ENCODE measurements at places on chromosomes 3 and 15.

- DNase-seq = no peak
Measured at GRCh38 chr15:62343397-62343796, 178.3 kb upstream of the C2CD4B start.

DNA sequence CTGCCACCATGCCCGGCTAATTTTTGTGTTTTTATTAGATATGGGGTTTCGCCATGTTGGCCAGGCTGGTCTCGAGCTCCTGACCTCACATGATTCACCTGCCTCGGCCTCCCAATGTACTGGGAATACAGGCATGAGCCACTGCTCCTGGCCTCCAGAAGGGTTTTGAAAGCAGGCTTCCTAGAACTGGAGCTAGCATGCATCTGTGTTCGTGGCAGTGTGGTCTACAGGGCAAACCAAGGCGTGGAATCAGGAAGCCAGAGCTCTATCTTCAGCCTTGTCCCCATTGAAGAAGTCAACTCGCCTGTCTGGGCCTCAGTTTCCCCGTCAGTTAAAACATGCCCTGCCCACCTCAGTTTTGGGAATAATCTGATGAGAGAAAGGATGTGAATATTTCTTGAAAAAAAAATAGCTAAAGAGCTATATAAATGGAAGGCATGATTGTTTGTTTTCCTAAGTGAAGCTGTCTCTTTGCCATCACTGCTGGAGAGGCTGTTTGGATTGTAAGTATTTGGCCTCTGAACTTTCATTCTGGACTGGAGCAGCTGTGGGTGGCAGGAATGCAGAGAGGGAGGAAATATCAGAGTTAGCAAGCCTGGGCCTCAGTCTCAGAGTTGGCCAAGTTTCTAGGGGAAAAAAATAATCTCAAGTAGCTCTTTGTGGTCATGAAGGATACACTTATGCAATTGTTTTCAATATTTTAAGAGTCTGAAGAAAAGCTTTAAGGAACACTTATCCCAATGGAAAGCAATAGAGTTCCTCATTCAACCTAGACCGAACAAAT lies 36.5 kb upstream of the UACA start:
- no peak for DNase-seq

DNA sequence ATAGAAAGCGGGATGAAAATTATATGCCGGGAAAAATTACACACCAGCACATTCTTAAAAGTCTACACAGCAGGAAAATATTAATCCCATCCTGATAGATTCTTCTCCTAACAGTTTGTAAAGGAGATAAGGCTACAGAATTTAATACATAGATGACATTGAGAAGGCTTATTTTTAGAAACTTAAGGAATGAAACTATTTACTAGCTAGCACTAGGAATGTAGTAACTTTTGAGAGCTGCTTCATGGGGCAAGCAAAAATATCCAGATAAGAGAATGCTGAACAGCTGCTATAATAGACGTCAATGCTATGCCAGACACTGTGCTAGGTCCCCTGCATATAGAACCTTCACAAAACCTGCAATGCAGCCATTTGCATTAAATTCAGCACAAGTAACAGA lies 912.7 kb upstream of the NR2F2 start:
- DNase-seq = no peak

DNA sequence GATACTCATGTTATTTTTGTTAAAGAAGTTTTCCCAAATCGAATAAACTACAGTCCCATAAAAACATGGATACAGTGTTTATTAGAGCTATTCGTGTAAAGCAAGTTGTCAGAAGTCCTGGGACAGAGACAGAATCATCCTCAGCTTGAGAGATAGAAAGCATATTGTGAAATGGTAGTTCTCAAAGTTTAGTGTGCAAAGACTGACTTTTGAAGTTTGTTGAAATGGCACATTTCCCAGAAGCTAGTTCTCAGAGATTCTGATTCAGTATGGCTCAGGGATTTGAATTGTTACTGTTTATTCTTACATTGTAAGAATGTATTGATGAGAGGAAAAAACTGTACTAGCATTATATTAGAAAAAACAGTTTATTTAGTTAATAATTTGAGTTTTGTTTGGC lies 22.1 kb downstream of the GABRR3 start:
- DNase-seq = peak; percentile 26

- DNase-seq = peak; percentile 53
Measured at GRCh38 chr15:69976366-69976994, 121.2 kb downstream of the TLE3 start.

DNA sequence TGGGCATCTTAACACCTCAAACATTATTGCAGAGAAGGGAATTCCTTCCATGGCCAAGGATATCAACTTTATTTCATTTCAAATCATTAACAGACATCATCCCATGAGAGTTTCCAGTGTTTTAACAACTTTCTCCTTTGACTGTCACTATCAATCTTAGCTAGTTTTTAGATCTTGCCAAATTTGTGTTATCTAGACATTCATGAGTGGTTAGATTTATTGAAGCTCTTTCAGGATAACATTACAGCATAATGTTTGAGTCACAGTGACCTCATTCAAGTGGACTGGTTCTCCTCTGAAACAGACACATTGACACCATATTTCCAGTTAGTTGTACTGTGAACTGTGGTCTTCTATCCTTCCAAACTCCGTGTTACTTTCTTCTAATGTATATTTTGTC lies 8.6 kb upstream of the TNFAIP8L3 start:
- no peak for DNase-seq

DNA sequence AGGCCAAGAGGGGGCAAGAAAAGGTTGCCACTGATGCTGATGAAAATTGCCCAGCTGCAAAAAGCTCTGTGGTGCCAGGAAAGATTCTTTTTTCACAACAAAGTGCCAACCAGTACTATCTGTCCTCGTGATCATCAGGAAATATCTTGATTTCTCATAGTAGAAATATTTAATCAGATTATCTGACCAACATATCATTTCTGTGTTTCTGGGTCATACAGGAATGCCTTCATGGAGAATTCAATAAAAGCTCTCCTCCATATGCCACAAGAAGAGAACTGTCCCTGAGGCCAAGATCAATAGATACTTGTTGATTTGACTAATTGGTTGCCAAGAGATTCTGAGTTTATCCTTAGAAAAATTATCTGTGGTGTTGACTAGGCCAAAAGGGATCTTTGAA lies 63.5 kb downstream of the FSIP1 start:
- no peak for DNase-seq

DNA sequence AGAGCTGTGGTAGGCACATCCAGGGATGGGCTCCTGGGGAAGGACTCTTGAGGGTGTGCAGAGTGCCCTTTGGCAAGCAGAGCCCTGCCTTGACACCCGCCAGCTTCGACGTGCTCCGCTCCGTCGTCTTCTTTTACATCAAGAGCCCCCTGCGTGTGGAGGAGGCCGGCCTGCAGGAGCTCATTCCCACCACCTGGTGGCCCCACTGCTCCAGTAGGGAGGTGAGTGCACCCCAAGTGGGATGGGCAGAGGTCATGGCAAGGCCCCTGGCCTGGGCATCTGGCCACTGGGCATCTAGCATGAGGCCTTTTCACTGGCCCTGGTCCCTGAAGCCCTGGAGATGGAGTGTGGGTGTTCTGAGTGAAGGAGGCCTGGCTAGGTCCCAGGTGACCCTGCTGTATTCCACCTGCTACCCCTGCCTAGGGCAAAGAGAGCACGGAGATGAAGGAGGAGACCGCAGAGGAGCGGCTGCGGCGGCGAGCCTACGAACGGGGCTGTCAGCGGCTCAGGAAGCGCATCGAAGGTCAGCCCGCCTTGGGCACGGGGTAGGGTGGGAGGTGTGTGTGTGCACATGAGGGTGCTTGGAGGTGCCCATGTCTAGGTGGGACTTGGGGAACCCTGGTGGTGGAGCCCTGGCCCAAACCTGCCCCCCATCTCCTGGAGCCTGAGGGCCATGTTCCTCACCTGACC lies 12.2 kb downstream of the RNF123 start:
- DNase-seq = no peak

DNA sequence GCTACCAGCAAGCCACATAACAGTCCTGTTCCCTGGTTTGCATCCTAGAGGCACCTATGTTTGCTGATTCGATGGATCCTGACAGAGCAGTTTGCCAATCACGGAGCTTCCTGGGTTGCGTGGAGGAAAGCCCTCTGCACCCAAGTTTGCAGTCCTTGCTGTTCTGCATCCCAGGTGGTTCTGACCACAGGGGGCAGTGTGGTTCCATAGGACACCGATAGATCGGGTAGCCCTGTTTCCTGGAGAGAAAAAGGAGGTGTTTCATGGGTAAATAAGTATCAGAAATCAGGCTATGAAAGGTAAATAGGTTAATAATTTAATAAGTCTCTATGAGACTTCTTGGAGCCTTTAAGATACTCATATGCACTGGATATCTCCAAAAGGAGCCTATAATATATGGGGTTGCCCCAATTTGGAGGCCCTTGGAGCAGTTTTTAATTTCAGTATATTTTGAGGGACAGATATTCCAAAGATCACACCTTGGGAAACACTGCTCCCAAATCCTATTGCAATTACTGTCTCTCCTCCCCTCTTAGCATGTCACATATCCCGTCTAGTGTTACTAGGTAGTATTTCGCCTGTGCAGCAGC lies 194.6 kb upstream of the TPM1 start:
- DNase-seq = peak; percentile 64

- no peak for DNase-seq
Measured at GRCh38 chr3:160660902-160661301, 16.1 kb upstream of the ARL14 start.

DNA sequence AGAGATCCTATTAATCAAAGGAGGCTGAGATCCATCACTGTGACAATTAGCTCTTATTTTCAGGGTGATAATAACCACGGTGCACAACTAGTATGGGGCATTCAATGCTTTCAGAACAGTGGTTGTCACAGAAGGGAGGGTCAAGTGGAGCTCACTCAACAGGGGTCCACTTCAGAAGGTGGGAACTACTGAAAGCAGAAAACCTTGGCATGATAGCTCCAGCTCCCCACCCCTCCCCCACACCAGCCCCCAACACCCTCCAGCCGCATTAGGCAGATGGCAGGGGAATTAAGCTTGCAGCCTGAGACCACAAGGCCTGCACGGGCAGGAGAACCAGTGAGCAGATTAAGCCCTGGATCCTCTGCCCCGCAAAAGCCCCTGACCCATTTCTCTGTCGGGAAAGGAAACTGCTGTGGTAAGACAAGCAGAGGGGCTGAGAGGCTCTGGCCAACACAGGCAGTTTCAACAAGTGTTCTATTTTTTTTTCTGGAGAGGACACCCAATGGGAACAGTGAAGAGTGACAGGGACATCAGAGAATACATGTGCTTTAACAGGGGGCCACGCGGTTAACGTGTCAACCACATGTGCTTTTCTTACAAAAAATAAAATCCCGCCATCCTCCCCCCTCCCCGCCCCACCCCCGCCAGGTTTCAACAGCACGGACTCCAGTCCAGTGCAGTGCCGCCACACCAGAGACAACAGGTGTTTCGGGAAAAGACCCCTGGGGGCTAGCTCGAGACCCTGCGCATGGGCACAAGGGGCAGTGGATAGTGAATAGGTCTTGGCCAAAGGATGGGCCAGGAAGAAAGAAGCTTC lies 997 bp downstream of the FYCO1 start:
- DNase-seq = no peak

DNA sequence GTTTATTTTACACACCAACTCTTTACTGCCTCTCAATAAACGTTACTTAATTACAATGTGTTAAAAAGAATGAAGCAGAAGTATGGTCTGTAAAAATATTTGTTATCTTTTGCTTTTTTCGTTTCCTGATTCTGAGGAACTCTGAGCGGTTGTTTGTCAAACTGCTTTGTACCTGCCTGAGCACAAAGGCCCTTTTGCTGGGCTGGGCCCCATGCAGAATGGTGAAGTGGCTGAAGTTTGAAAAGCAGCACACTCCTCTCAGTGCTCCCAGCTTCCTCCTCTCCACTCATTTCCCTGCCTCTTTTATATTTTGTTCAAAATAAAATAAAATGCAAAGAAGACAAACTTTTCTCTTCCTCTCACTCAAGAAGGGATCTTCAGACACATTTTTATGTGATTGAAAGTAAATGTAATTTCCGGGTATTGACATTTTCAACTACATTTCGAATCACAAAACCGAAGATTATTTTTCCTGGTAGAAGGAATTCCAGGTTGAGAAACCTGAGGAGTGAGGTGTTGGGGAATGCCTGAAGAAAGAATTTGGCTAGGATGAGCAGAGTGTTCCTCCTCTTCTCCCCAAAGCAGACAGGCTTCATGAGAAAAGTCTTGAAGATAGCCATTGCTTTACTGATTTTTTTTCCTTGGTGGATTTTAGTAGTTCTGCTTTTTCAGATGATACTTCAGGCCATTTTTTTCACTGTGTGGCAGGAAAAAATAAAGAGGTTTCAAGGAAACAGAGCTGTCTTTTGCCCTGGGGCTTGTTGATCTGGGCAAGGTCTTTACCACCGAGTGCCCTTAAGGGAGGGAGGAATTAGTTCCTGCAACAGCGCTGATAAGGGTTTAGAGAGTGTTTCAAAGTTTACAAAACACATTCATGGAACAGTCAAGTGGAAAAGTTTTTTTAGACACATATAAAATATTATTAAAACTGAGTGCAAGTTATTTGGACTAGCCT lies 229.8 kb downstream of the NFKBIZ start:
- no peak for DNase-seq

- DNase-seq = no peak
Measured at GRCh38 chr15:58344213-58345070, 87.3 kb upstream of the LIPC start.

- DNase-seq = peak; percentile 2
Measured at GRCh38 chr3:99817047-99817436, 620 bp upstream of the CMSS1 start.

- DNase-seq = no peak
Measured at GRCh38 chr3:148206446-148206845, 491.3 kb upstream of the AGTR1 start.

DNA sequence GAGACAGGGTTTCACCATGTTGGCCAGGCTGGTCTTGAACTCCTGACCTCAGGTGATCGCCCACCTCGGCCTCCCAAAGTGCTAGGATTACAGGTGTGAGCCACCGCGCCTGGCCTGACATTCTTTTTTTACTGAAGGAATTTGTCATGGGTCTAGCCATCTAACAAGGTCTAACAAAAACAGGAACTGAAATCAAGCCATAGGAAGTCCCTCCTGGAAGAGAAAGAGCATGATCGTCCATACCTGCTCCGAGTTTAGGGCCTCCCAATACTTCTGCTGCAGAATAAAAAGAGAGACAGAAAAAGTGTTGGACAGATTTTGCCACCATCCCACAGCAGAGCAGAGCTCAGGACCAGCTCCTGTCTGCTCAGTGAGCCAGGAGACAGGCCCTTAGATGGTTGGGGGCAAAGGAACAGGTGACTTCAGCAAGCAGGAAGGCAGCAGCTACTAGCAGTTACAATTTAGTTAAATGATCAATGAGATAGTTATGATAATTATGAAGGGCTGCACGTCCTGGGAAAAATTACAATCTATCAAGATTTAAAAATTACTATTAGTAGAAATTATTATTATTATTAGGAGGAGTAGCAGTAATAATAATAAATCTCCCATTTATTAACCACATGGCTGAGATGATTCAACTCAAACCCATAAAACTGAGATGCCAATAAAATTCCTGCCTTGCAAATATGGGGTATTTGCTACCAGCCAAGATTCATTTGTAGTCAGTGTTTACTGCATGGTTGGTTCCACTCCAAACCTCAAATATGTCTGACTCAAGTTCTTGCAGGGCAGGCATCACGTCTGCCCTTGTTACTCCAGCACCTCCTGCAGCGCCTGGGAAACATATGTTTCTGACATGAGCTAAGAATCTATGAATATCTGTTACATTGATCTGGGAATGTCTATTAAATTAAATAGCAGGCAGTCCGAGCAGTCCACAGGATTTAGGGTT lies 40.1 kb downstream of the TMEM44 start:
- no peak for DNase-seq

GRCh38 chr15:70892912-70893560 lies 410 bp downstream of the LRRC49 start:
- peak; percentile 27 for DNase-seq
